NCI-H69 (cell line): ENCODE measurements at places on chromosomes 2 and 18.
A peak's percentile ranks its signal among the peaks of the same experiment; 100 is the strongest.

DNA sequence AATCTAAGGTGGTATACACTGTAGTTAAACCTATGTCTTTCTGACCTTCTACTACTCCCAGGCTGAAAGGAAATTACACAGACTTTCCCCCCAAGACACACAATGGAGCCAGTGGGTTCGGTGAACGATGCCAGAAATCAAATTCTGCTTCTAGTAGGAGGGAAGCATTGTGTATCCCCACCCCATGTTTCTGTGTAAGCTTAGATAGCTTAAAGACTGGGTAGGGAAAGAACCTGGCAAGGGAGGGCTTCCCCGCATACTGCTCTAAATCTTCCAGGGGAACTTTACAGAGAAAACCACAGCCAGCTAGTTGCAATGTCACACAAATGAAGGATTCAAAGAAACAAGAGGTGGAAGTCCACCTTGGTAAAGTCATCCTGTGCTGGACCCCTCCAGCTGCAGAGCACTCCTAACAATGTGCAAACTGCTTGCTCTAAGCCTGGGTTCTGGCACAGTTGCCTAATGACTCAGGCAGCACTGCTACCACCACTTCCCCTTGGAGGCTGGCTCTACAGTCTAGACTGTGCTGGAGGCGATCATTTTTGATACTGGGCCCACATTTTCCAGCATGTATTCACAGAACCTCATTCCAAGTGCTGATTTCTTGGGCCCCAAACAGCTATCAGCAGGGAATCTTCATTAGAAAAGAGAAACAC lies 47.5 kb downstream of the TRIB2 start:
- no peak for DNase-seq

- peak; percentile 92 for DNase-seq
Measured at GRCh38 chr2:88329815-88330603, 122.5 kb downstream of the FOXI3 start.

- DNase-seq: no peak
Measured at GRCh38 chr18:42183746-42184145, 228.7 kb downstream of the PIK3C3 start.

GRCh38 chr2:275466-275865 lies 10.7 kb downstream of the ACP1 start:
- no peak for DNase-seq

- DNase-seq: no peak
Measured at GRCh38 chr2:84283506-84283905, 175.6 kb downstream of the SUCLG1 start.

- peak; percentile 49 for DNase-seq
Measured at GRCh38 chr2:39492095-39492590, 55.1 kb upstream of the MAP4K3 start.
